ENCODE measurements at places on chromosomes 6 and 20. TPM values are rescaled to one million over a fixed set of nuclear protein-coding genes. Genes with fewer than 3 reads are reported as not detected.

ETV7 gene
- 0.16 TPM for total RNA-seq

NANP gene
- total RNA-seq, result 4.2 TPM

RAB22A gene
- total RNA-seq, result 13.0 TPM

PACSIN1 gene
- not detected for total RNA-seq

CAGE1 gene
- under 0.01 TPM for total RNA-seq

OR2H2 gene
- not detected for total RNA-seq

PHACTR1 gene
- total RNA-seq, result 2.7 TPM

COL12A1 gene
- 71.2 TPM for total RNA-seq

GPX5 gene
- not detected for total RNA-seq

C6orf58 gene
- total RNA-seq, result 0.50 TPM

HLA-F gene
- 73.2 TPM for total RNA-seq

AVP gene
- not detected for total RNA-seq

RAET1E gene
- not detected for total RNA-seq

LY86 gene
- total RNA-seq, result not detected

OPRM1 gene
- total RNA-seq, result not detected

OXT gene
- total RNA-seq, result not detected

HLA-DQB1 gene
- not detected for total RNA-seq

ENPP5 gene
- total RNA-seq, result not detected

OR10C1 gene
- total RNA-seq, result not detected

LGSN gene
- not detected for total RNA-seq

MICB gene
- 13.6 TPM for total RNA-seq

MAFB gene
- 3.4 TPM for total RNA-seq

CRIP3 gene
- total RNA-seq, result not detected

ACAT2 gene
- total RNA-seq, result 58.8 TPM

BTN1A1 gene
- not detected for total RNA-seq

SYCP2L gene
- total RNA-seq, result 0.13 TPM

GRIK2 gene
- 0.13 TPM for total RNA-seq

NKX2-2 gene
- total RNA-seq, result not detected

CITED2 gene
- 21.5 TPM for total RNA-seq

TSBP1 gene
- not detected for total RNA-seq

RPP21 gene
- 18.3 TPM for total RNA-seq

KCNK15 gene
- total RNA-seq, result not detected

COL11A2 gene
- total RNA-seq, result 0.16 TPM

DEFB124 gene
- not detected for total RNA-seq

ATP6V1G2 gene
- total RNA-seq, result 0.49 TPM

ADGRB3 gene
- total RNA-seq, result not detected

SPTLC3 gene
- 1.0 TPM for total RNA-seq

KLC4 gene
- total RNA-seq, result 14.2 TPM

HIVEP1 gene
- total RNA-seq, result 31.6 TPM

IRF4 gene
- total RNA-seq, result under 0.01 TPM

RPN2 gene
- 281 TPM for total RNA-seq

CLPSL2 gene
- not detected for total RNA-seq

RRP36 gene
- total RNA-seq, result 59.3 TPM

BPIFB4 gene
- total RNA-seq, result not detected

GPLD1 gene
- total RNA-seq, result 0.06 TPM

SLC25A27 gene
- total RNA-seq, result 3.3 TPM

KCNK5 gene
- not detected for total RNA-seq

SPDEF gene
- not detected for total RNA-seq

ITPR3 gene
- total RNA-seq, result 29.8 TPM

SLC22A3 gene
- total RNA-seq, result not detected

ID4 gene
- 0.19 TPM for total RNA-seq

VGLL2 gene
- total RNA-seq, result not detected

Measured in bladder microvascular endothelial cell (primary cell).